Ecto neural progenitor cell (in vitro differentiated cells): ENCODE measurements at places on chromosomes 2 and 18.

- no peak for DNase-seq
Measured at GRCh38 chr2:203583701-203584100, 48.6 kb upstream of the RAPH1 start.

GRCh38 chr2:161199912-161200701, 39.9 kb downstream of the TANK start:
- DNase-seq, result no peak

DNA sequence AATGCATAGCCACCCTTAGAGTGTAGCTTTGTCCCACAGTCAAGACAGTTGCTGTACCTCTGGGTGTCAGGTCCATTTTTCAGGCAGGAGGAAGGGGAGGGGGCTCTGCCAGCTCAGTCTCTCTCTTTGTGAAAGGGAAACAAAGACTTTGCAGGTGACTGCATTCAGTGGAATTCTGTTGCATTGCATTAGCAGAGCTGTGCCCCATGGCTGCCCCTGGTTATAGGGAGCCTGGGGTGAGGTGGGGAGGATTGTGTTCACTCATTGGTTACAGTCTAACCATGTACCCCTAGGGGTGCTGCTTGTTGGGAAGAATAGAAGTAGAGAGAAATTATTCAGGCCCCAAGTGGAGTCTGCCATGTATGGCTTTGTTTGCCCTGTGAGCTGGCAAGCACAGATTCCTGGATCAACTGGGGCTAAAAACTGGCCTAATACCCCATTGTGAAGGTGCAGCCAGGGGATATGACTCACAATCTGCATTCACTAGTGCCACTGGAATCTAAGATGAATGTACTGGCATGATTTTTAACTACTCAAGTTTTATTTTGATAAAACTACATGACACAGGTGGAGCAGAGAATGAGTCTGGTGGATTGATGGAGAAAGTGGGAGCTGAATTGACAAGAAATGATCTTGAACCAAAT, 118.4 kb downstream of the SH3BP4 start:
- DNase-seq, result no peak

DNA sequence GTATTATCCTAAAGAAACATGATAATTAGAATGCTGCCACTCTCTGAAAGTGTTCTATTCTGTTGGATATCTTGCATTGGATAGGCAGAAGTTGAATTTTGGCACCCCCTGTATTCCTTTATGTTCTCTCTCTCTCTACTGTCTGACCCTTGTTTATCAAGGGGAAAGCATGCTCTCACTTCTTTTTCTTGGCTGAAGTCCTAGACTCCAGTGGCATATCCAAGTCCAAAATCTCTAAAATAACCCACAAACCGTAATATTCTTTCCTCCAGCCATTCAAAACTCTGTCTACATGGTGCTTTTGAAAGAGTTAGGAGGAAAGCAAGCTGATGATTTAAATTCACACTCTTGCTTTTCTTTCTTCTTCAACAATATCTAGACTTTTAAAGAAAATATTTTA, 669.7 kb downstream of the TDRD15 start:
- DNase-seq, result no peak

GRCh38 chr2:39470580-39470979, 33.5 kb upstream of the MAP4K3 start:
- no peak for DNase-seq

GRCh38 chr18:3211236-3211992, 8.4 kb downstream of the MYOM1 start:
- DNase-seq, result no peak

DNA sequence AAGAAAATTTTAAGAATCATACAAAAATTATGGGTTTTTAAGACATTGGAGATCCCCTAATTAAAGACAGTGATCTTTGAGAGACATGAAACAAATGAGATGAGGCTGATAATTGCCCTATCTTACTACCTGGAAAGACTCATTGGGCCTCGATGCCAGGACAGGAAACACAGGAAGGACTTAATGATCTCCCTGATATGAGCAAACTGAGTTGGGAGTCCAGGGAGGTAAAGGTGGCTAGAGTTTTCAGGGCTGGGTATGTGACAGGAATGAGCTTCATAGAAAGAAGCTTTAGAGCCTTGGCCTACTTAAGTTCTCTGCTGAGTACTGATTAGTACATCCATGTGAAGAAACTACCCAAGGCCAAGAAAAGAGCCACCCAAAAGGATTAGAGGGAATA, 40.6 kb upstream of the GULP1 start:
- no peak for DNase-seq

GRCh38 chr2:19649785-19650380, 251.9 kb downstream of the TTC32 start:
- no peak for DNase-seq

GRCh38 chr2:113795405-113795920, 39.0 kb upstream of the SLC35F5 start:
- no peak for DNase-seq

DNA sequence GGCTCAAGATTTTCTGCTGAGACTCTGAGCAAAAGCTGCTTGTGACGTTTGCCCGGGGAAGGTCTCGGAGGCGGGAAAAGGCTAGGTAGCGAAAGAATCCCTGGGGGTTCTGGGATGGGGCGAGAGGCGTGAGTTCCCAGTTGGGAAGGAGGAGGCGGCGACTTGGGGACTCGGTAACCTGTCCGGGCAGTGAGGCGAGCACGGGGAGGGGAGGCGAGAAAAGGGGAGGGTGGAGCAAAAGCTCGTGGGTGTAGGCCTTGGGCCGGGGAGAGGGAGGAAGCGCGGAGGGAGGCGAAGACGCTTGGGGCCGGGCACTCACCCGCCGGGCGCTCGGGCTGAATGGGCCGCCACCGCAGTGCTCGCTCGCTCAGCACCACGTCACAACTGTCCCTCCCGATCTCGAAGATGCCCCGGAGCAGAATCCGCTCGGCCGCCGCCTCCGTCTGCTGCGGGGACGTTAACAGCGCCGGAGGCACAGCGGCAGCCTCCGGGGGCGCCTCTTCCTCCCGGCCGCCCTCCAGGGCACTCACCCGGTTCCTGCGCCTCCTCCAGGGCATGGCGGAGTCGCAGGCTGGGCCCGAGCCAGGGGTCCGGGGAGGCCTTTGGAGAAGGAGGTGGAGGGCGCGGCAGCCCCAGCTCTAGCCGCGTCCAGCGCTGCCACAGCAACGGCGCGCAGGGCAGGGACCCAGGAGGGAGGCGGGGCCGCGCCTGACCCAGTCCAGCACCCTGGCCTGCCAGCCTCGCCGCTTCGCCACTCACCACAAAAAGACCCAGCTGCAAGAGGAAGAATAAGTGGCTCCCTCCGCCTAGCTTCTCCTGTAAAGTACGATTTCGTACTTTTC, at the start of gene CERKL:
CERKL (minus strand) TSS at position 656 of the 842 bp plus-strand sequence; CDS start at position 557, 99 bp downstream.
- peak; percentile 78 for DNase-seq

DNA sequence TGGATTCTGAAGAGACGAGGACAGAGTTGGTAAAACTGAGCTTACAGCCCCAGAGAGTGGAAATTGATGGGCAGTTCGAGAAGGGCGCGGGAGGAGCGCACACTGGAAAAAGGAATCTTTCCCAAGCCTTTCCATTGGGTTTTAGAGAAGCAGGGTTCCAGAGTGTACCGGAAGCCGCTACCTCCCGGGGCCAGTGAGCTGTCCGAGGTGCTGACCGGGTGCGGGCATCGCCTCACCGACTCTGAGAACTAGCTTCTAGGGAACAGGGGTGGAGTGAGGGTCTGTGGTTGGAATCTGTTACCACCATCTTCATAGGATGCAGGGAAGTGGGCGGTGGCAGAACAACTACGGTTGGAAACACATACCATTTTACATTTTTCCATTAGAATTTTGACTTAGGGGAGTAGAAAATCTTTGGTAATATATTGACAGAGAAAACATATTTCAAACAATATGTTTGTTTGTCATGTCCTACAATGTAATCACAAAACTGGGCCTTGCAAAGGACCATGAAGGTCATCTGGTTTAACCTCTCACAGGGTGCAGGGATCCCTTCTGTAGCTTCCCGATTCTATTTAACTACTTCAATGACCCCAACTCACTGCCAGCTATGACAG, 724 bp downstream of the NMS start:
- peak; percentile 80 for DNase-seq

- no peak for DNase-seq
Measured at GRCh38 chr2:61471905-61472805, 1.3 kb upstream of the USP34 start.

GRCh38 chr18:577643-578375, 2.4 kb upstream of the CETN1 start:
- no peak for DNase-seq

DNA sequence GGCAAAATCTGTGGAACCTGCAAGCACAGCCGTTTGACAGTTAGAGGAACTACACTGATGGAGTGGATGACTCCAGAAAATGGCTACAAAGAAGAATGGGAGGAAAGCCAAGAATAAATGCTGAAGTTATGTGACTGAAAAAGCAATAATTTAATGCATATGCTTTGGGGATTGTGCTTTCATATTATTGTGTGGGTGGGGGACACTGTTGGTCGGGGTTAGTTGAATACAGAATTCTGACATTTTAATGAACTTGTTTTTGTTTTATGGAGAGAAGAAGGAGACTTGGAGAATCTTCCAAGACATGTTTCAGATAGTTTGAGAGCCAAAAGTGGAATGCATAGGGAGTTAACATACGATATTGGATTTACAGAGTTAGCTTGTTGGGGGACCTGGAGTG, 68.5 kb downstream of the NRP2 start:
- DNase-seq, result no peak

DNA sequence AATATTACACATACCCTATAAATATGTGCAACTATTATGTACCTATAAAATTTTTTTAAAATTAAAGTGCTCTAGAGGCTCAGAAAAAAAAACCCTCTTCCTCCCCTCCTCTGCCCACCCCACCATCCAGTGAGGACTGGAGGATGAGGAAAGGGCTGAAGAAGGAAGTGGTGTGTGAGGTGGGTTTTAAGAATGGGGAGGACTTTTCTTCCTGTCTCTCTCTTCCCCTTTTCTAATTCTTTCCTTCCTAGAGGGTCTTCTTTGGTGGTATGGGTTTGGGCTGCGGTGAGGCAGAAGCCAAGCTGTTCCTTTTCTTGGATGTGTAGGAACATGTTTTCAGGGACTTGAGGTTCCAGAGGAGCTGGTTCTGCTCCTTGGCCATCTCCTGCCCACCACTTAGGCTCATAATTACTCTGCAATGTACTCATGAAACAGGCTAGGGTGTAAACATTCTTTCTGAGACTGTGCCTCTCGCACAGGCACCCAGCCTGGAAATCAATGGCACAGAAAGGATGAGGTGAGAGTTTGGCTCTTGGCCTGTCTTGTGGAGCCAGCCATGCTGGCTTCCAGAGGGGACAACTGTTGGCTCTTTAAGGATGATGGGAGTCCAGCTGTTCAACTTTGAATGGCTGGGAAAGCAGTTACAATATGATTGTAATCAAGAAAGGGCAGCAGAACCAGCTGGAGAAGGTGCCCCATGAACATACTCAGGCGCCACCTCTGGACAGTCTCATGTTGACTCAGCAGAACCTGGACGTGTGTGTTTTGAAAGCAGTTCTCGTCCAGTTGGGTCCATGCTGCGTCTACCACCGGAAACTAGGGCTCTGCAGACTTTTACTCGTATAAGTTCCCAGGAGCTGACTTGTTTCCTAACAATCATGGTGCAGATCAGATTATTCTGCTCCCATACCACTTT, 38.3 kb downstream of the IL1RL2 start:
- DNase-seq, result no peak

- DNase-seq, result no peak
Measured at GRCh38 chr2:200615247-200615646, 29.4 kb downstream of the AOX1 start.

DNA sequence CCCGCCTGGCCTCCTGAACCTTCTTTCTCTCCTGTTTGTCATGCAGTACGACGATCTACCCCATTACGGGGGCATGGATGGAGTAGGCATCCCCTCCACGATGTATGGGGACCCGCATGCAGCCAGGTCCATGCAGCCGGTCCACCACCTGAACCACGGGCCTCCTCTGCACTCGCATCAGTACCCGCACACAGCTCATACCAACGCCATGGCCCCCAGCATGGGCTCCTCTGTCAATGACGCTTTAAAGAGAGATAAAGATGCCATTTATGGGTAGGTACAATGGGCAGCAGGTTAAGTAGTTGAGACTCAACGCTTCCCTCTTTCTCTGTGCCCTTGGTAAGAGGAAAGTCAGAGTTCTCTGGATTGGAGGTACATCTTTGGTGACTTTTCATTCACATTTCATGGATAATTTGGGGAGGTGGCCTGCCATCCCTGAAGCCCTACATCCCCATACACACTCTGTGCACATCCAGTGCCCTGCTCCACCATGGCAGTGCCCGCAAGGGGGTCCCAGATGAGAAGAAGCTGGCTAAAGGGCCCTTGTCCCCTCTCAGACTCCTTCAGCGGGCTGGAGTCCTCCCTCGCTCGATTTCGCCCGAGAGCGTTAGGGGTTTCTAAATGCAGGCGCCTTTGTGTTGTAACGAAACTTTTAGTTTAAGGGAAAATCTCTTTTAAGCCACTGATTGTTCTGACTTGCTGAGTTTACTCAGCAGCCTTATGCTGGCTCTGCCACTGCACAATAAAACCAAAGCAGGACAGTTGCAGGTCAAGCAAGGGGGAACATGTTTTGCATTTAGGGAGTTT, 3.0 kb downstream of the MEIS1 start:
- DNase-seq, result peak; percentile 61

DNA sequence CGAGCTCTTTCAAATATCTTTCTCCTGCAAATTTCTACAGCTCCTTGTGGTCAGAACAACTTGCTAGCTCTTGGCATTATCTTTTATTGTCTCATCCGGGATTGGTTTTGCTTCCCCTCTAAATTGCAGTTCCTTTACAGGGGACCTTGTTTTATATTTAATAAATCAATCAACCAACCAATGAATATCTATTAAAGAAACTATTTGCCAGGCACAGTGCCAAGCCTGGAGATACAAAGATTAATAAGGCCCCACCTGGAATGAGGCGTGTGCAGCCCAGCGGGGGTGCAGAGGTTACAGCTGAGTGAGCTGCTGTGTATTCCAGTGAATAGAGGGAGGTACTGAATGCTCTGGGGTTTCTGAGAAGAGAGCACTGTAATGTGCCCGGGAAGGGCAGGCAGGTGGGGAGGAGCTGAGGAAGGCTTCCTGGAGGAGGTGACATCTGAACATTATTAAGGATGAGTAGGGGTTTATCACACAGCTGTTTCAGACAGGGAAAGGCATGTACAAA, 51.8 kb downstream of the LIPG start:
- DNase-seq, result no peak

DNA sequence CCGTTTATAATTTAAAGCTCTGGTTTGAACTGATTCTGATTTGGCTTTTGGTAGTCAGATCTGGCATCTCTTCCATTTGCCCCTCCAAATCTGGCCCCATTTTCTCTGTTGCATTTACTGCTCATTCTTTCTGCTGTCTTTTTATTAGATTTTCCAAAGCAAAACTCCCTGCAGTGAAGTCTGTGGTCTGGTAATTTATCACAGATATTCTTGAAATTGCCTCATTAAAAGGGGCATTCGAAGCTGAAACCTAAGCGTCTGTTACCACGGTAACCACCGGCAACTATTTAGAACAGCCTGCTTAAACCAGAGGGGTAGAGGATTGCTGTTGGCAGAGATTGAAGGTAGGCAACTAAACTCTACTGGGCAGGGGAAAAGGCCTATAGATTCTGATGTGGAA, 111.5 kb upstream of the UPP2 start:
- DNase-seq, result no peak
